CD4-positive, alpha-beta T cell treated with Interleukin-4 for 4 hours (primary cell): ENCODE measurements at places on chromosomes 16 and 17.

DNA sequence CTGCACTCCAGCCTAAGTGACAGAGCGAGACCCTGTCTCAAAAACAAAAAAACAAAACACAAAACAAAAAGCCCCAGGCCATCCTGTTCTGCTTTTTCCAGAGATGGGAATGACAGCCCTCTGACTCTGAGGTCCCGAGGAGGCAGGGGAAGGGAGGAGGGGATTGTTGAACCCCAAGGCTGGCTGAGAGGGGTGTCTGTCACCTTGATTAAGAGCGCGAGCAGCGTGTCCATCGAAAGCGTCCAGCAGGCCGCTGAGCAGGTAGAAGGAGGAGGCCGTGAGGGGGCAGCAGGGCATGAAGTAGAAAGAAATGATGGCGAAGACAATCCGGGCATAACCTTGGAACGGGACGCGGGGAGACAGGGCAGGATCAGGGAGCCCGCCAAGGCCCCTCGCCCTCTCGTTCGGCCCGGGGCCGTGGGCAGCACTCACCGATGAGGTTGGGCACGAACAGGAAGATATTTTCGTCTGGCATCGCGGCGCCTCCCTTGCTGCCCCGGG lies 593 bp downstream of the CDIPT start:
- DNase-seq, result no peak

DNA sequence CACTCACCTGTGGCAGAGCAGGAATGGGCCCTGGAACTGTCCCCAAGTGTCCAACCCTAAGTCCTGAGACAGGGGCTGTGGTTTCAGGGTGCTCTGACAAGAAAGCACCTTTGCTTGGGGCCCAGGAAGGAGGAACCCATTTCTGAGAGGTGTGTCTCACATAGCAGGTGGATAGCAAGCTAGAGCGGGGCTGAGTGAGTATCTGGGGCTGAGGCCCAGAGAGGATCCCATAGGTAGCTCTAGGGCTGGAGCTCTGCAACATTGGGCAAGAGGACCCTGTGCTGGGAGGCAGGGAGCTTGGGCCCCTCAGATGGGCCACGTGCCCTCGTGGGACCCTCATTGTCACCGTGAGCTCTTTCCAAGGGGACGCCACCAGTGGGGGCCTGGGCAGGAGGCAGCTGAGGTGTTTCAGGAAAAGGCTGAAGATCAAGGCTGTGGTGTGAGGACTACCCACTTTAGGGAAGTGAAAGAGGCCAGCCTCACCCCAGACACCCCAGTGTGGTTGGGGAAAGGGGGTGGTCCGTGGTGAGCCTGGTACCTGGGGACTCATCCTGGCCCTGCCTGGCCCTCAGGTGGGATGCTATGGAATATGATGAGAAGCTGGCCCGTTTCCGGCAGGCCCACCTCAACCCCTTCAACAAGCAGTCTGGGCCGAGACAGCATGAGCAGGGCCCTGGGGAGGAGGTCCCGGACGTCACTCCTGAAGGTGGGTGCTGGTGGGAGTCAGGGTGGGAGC lies 5.3 kb downstream of the DEF8 start:
- DNase-seq, result no peak

DNA sequence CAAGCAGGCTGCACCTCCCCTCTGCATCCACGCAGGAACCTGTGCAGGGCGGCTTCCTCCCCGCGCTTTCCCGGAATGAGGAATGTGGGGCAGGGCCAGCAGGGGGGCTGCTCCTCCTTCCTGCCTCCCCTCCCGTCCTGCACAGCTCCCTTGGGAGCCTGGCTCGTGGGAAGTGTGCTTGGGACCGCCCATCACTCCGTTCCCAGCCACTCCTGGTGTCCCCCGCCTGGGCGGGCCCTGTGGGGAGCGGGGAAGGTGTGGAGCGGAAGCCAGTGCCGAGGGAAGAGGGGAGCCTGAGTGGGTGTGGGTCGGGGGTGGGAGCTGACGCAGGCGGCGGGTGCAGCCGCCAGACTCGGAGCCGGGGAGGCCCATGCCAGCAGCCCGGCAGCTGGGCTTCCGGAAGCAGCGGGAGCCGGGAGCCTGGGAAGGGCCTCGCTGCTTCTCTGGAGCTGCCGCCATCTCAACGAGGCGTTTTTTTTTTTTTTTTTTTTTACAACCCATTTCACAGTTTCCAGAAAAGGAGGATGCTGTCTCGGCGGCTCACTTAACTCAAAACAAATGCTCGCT lies 24.1 kb downstream of the BAHCC1 start:
- DNase-seq, result no peak

GRCh38 chr16:88582912-88583575 lies 12.8 kb downstream of the ZC3H18 start:
- DNase-seq, result no peak

DNA sequence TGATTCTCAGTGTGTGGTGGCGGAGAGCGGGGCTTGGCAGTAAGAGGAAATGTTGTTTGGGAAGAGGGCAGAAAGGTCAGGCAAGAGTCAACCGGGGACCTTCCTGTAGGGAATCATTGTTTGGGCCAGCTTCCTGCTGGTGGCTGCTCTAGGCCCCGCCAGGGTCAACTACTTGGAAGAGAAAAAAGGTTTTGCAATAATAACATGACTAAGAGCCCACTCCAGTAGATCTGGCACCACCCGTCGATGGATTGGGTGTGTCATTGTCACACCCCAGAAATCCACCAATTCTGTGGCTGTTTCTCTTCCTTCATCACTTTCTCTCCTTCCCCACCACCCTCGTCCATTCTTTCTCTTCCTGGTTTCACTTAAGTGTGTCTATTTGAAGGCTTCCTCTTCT lies 4.2 kb upstream of the KRT24 start:
- DNase-seq, result no peak

DNA sequence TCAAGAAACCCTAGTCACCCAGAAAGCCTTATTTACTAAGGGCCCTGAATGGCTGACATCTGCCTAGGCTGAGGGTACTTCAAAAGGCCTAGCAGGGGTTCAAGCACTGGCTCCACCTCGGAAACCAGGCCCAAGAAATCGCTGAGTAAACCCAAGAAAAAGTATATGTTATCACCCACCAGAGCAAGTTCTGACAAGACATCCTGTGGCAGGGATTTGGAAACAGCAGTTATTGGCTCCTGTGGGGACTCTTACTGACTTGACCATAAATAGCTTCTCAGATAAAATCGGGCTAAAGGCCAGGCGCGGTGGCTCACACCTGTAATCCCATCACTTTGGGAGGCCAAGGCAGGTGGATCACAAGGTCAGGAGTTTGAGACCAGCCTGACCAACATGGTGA lies 12.2 kb downstream of the ATP6V0D1 start:
- no peak for DNase-seq

GRCh38 chr17:4898927-4899326 lies 409 bp upstream of the C17orf107 start:
- no peak for DNase-seq

DNA sequence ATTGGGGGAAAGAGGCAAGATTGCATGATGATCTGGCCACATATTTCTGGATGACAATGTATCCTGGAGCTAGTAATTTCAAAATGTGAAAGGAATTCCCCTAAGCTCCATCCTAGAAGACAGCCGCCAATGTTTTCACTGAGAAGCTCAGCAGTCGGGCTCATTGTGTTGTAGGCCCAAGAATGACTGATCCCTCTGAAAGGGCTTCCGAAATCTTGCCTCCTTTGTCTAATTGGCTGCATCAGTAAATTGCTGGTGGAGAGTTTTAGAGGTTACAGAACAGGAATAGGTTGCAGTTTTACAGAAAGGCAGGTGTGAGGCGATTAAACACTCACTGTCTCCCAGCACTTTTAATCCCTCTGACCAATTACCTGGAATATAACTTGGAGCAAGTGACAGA lies 464.1 kb upstream of the SALL1 start:
- no peak for DNase-seq

DNA sequence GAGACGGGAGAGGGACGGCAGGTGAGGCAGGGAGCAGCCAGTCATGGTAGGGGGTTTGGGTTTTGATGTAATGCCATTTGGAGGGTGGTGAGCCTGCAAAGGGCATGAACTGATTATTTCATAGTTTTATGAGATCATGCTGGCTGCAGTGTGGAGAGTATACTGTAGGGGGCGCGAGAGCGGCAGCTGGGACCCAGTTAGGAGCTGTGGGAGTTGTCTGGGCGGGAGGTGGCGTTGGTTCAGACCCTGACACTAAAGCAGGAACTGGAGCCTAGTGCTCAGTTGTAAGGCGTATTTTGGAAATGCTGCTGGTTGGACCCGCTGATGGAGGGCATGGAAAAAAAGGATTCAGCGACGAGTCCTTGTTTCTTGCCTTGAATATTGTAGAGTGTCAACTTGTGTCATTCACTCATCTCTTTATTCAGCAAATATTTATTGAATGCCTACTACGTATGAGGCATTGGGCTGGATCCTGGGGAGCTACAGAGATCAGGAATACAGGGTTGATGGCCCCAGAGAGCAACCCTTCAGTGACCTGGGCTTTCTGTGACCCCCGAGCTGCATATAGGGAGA lies 23.7 kb upstream of the KDM8 start:
- DNase-seq, result peak; percentile 85

DNA sequence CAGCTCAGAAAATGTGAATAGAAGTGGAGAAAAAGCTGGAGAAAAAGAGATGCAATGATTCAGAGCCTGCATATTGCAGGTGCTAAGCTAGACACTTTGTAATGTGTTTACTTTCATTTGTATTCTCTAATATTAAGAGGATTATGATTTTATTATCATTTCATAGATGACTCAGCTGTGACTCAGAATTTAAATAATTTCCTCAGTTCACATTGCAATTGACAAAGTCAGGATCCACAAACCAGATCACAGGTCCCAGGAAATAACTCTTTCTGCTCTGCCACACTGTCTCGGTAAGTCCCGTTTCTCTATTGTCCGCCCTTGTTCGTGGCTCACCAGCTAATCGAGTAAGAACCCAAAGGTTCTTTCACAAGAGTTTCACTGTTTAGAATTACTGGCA lies 235.4 kb upstream of the MON1B start:
- no peak for DNase-seq

GRCh38 chr16:14310519-14310991 lies 239.4 kb downstream of the MRTFB start:
- no peak for DNase-seq

DNA sequence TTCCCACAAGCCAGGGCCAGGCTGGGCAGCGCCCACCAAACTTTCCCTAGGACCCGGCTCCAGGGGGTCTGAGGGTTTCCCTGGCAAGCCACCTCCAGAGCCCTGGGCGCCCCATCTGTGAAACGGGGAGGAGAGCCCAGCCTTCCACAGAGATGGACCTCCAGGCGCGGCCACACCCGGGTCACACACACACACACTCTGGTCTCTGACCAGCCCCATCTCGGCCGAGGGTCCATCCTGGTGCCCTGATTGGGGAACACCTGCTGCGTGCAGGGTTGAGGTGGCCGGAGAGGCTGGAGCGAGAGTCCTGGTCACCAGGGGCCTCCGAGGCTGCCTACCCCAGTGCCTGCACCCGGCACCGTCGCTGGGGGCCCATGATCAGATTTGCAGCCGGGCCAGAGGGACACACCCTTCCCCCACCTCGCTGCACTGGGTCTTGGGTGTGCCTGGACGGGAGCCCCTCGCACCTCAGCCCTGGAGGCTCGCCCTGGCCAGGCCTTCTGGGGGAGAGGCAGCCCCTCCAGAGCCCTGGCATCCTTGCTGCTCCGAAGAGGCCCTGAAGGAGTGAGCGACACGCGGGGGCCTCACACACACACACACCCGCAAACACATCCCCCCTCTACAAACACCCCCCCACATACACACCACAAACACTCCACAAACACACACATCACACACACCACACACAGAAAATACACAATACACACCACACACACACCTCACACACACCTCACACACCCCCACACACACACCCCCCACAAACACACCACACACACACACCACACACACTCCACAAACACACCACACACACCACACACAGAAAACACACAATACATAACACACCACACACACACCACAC lies 29.7 kb downstream of the SLC25A10 start:
- no peak for DNase-seq

DNA sequence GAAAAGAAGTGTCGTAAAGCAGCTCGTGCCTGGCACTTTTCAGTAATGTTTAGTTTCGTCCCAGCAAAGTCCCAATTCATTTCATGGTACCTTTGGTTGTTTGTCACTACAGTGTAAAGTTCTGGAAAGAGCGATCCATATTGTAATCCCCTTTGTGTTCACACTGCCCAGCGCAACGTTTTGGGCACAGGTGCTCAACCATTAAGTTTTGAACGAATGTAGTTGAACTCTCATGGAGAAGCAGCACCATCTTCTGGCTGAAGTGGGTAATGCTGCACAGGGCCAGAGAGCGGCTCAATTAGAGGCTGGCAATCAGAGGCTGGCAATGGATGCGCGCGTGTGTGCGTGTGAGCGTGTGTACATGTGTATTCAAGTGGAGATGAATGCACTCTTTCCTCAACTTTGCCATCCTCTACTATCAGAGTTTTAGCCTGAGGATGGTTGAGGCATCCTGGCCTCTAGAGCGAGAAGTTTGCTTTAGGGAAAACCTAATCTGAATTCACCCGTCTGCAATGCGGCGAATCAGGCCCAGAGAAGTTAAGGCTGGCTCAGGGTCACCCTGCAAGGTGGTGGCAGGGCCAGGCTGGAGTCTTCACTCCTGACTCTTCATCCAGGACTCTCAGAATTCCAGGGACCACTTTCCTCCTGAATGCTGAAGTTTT lies 29.9 kb downstream of the DYNLL2 start:
- peak; percentile 83 for DNase-seq

DNA sequence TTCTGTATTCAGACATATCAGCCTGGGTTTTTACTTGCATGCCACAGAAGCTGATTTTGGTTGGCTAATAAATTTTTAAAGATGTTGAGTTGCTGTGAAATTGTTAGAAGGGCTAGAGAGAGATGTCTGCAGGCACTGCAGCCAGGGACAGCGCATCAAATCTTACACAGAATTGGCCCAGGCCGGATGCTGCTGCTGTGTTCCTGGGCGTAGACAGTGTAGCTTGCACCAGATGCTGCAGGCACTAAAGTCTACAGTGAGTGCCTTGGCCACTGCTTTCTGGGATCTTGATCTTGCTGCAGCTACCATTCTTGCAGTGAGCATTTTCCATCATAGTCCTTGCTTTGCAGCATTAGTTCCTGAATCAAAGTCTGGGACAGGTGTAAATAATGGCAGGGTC lies 169.9 kb downstream of the SPECC1 start:
- no peak for DNase-seq

GRCh38 chr16:79451196-79451816 lies 149.2 kb downstream of the MAF start:
- peak; percentile 20 for DNase-seq

DNA sequence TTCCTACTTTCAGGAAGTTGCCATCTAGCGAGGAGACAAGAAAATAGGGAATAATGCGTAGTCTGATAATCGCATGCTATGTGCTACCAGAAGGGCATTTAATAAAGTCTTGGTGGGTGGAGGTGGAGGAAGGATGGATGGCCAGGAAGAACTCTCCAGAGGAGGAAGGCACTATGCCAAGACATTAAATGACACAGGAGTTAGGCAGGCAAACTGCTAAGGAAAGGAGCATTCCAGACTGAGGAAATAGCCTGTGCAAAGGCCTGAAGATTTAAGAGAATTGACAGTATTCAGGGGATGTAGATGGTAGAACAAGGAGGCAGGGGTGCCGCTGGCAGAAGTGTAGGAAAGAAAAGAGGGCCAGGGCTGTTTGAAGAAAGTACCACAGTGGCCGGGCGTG lies 19.3 kb upstream of the ARHGAP44 start:
- DNase-seq, result no peak

- DNase-seq, result no peak
Measured at GRCh38 chr17:60300011-60300410, 91.9 kb downstream of the USP32 start.

GRCh38 chr17:2179615-2180295 lies 123.8 kb downstream of the SMG6 start:
- no peak for DNase-seq

- no peak for DNase-seq
Measured at GRCh38 chr17:73585583-73585982, 58.7 kb downstream of the SDK2 start.
